Stimulated activated CD8-positive, alpha-beta memory T cell treated with anti-CD3 and anti-CD28 coated beads, Interleukin-15, amount 100 ng/mL, for 4 hours (primary cell): ENCODE measurements at places on chromosomes 11 and 22.

DNA sequence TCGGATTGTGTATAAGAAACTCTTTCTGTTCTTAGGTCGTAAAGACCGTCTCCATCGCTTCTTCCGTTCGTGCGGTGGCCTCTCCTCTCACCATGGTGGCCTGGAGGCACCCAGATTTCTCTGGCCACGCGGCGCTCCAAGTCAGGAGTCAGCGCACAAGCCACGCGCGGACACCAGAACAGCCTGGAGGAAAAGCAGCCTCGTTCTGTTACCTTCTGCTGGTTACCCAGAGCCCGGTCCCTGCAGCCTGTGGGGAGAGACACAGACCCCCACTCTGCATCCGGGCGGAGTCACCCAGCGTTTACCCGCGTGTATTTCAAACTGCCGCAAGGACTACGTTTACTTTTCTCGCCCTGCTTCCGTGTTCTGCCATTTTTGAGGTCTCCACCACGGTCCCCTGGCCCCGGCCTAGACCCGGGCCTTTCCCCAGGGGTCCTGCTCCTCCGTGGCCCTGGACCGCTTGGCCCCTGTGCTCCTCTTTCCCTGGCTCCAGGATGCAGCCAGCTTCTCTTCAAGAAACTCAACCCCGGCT, 776.1 kb downstream of the BRD1 start:
- DNase-seq, result no peak

GRCh38 chr22:22666307-22667091, 22.1 kb downstream of the GGTLC2 start:
- no peak for DNase-seq

DNA sequence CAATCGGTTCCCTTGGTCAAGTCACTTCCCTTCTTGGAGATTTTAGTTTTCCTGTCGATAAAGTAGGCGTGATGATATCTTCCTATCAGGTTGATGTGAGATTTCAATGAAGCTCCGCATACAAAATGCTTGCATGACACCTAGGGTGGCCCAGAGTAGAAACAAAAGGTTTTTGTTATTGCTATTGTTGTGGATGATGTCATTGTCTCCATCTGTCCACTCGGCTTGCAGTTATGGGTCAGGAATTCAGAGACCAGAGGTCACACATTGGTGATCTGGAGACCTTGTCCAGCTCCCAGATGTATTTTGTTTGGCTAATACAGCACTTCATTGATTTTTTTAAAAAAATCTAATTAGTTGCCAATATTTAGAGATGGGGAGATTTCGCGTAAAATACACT, 382.1 kb downstream of the MN1 start:
- no peak for DNase-seq

- DNase-seq, result no peak
Measured at GRCh38 chr11:118596224-118597146, 10.9 kb upstream of the PHLDB1 start.

DNA sequence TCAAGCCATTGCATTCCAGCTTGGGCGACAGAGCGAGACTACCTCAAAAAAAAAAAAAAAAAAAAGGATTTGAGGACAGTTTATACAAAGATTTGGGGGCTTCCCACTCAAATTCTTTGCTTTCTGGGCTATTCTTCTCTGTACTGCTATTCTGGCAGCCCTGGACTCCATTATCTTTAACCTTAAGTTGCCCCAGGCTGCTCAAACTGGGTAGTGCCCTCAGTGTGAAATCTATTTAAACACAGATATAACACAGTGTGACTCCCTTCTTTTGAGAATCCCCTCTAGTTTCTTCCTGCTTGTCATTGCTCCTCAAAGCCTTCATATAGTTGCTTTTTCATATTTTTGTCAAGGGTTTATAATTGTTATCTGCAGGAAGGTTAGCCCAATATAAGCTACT, 49.5 kb upstream of the WEE1 start:
- DNase-seq, result no peak

DNA sequence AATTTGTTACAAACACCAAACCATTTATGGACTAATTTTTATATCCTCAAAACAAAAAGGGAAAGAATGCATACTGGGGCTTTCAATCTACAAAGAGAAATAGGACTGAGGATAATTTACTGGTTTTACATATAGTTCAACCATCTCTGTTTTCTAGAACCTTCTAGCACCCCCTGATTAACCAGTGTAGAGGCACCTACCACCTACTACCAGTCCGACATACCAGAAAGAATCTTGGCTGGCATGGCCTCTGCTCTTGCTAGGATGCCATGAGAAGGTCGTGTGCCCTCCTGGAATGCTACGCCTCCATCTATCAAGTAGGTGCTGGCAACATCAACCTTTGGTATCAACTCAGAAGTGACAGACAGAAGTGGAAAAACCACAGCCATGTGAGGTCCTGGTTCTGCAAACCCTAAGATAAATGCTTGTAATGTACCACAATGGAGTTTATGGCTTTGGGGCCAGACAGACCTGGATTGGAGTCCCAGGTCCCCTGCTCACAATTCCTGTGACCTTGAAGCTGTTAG, 28.2 kb downstream of the MYH9 start:
- DNase-seq, result no peak

GRCh38 chr11:15327786-15328231, 213.1 kb downstream of the INSC start:
- no peak for DNase-seq

DNA sequence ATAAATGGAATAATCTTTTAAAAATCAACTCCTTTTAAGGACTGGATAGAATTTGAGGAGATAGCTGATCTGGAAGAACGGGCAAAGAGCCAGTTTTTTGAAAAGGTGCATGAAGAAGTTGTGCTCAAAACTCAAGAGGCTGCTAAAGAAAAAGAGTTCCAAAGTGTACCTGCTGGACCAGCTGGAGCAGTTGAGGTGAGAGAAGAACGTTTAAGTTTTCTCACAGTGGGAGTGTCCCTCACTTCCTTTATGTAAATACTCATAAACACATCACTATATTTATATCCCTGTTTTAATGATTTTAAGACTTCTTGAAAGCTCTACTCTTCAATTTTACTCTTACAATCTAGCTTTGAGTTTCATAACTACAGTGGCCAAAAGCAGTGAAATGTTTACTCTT, 11.7 kb upstream of the ANKRD42 start:
- no peak for DNase-seq

GRCh38 chr22:45935573-45935972, 41.4 kb downstream of the WNT7B start:
- DNase-seq, result no peak

GRCh38 chr22:22076932-22077703, 94.5 kb upstream of the TOP3B start:
- DNase-seq, result no peak

GRCh38 chr22:27823221-27823620, 21.7 kb upstream of the MN1 start:
- DNase-seq, result no peak

DNA sequence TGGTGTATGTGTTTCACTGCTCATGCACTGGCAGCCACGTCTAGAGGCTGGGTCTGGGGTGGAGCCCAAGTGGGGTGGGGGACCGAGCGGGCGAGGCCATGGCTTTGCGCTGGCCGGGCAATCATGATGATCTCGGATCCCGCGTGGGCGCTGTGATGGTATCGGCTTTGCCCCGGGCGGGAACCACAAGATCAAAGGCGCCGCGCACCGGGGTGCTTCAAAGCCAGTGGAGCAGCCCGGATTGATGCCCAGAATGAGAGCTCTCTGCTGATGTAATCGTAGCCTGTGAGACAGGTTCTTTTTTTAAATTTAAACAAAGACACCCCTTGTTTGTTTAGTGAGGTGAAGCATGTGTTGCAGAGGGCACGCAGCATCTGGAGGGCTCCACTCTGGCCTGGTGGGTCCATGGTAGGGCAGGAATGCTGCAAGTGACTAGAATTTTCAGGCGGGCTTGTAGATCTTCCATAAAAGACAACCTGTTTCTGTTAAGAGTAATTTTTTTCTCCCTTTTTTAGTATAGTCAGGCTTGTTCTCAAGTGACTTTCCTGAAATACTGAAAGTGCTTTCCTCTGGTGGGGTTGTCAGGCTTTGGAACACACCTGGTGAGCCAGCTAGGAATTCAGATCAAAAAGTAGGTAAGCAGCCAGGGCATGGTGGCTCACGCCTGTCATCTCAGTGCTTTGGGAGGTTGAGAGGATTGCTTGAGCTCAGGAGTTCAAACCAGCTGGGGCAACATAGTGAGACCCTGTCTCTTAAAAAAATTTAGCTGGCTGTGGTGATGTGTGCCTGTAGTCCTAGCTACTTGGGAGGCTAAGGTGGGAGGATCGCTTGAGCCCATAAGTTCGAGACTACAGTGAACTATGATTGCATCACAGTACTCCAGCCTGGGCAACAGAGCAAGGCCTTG, 40.7 kb downstream of the ZNRF3 start:
- DNase-seq, result no peak

DNA sequence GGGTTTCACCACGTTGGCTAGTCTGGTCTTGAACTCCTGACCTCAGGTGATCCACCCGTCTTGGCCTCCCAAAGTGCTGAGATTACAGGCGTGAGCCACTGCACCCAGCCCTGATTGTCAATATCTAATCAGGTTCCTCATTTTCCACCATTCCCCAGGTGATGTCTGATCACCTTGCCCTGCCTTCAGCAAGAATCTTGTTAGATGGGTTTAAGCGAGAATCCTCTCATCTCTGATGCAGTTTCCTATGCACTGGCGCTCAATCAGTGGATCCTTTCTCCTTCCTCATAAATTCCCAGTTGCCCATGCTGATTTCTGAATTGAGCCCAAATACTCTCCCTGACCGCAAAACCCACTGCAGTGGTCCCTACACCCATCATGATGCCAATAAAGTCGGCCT, 664 bp upstream of the ZC3H7B start:
- no peak for DNase-seq

- no peak for DNase-seq
Measured at GRCh38 chr11:12235553-12235946, 125.2 kb downstream of the MICAL2 start.

- DNase-seq, result no peak
Measured at GRCh38 chr11:40287916-40288803, 1171.3 kb downstream of the LRRC4C start.

GRCh38 chr11:30364139-30364836, 41.4 kb downstream of the ARL14EP start:
- DNase-seq, result no peak

GRCh38 chr11:65439331-65440181, 17.0 kb downstream of the NEAT1 start:
- DNase-seq, result no peak

- DNase-seq, result no peak
Measured at GRCh38 chr11:93783362-93783761, 720 bp upstream of the MED17 start.

GRCh38 chr22:19855504-19856409, 1.1 kb upstream of the GNB1L start:
- peak; percentile 20 for DNase-seq

GRCh38 chr11:102384419-102385079, 37.5 kb downstream of the BIRC2 start:
- no peak for DNase-seq

DNA sequence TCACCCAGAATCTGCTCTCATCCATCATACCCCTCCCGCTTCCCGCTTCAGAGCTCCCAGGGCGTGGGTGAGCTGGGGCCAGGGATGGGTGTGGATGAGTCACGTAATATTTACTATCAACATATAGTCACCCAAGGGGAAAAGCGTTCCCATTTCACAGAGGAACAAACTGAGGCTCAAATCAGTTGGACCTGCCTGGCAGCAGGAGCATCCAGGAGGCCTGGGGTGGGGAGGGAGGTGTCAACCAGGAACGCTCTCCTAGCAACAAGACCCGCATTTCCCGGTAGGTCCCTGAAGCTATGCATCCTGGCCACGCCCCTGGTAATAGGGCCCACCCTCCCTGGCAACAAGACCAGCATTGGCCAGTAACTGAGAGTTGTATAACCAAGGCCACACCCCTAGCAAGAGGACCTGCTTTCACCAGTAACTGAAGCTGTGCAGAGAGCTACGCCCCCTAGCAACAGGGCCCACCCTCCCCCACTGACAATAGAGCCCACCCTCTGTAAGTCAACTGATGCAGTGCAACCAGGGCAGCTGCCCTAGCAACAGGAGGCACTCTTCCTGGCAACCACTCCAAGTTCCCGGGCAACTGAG, 32.7 kb upstream of the TXNRD2 start:
- no peak for DNase-seq

- DNase-seq, result no peak
Measured at GRCh38 chr11:46894506-46894905, 23.8 kb downstream of the LRP4 start.

DNA sequence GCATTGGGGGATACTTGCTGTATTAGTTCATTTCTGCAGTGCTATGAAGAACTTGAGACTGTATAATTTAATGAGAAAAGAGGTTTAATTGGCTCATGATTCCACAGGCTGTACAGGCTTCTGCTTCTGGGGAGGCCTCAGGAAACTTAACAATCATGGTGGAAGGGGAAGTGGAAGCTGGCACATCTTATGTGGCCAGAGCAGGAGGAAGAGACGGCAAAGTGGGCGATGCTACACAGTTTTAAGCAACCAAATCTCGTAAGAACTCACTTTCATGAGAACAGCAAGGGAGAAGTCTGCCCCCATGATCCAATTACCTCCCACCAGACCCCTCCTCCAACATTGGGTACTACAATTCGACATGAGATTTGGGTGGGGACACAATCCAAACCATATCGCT, 55.1 kb downstream of the TMPRSS5 start:
- no peak for DNase-seq

- no peak for DNase-seq
Measured at GRCh38 chr11:65100674-65101350, 4.8 kb downstream of the VPS51 start.

DNA sequence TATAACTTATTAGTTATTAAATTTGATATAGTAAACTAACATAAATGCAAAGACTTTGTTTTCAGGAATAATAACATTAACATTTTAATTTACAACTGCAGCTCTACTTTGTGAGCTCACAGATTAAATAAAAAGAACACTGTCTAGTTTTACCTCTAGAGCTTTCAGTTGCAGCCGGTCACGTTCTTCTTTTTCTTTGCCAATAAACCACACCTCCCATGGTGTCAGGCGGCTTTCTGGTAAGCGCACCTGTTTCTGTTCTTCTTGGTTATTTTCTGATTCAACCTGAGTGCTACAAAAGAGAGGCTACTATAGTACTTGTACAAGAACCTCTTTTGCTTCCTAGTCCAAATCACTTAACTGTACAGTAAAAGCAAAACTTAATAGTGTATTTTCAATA, 5.8 kb downstream of the CCDC34 start:
- DNase-seq, result no peak
